ENCODE measurements at places on chromosomes 6 and 20.

GRCh38 chr20:63659370-63659769, 1.3 kb downstream of the RTEL1 start:
- no peak for DNase-seq

GRCh38 chr6:117118490-117118889, 146.9 kb upstream of the VGLL2 start:
- no peak for DNase-seq

- peak; percentile 86 for DNase-seq
Measured at GRCh38 chr6:73585566-73586415, 65.0 kb upstream of the EEF1A1 start.

- no peak for DNase-seq
Measured at GRCh38 chr6:118591897-118592296, 43.8 kb downstream of the PLN start.

- no peak for DNase-seq
Measured at GRCh38 chr6:44009425-44010321, 117.6 kb downstream of the MRPL14 start.

- DNase-seq: no peak
Measured at GRCh38 chr6:111898452-111898851, 25.2 kb upstream of the FYN start.

DNA sequence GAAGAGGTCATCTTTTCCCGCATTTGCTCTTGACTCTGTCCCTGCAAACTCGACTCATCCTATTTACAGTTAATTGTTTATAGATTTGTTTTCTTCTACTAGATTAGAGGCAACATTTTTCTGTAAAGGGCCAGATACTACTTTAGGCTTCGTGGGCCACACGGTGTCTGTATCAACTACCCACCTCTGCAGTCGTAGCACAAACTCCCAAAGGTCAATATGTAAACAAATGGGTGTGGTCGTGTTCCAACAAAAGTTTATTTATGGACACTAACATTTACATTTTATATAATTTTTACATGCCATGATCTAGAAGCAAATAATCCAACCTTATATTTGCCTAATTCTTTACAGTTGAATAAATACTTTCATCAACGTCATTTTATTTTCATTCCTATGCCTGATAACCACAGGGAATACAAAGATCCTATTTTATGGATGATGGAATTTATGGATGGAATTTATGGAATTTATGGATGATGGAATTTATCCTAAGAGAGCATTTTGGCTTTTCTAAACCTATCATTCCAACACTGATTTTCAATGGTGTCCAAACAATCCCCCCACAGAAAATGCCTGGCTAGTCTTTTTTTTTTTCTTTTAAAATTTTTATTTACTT, 232.8 kb downstream of the MYLK4 start:
- DNase-seq: no peak

DNA sequence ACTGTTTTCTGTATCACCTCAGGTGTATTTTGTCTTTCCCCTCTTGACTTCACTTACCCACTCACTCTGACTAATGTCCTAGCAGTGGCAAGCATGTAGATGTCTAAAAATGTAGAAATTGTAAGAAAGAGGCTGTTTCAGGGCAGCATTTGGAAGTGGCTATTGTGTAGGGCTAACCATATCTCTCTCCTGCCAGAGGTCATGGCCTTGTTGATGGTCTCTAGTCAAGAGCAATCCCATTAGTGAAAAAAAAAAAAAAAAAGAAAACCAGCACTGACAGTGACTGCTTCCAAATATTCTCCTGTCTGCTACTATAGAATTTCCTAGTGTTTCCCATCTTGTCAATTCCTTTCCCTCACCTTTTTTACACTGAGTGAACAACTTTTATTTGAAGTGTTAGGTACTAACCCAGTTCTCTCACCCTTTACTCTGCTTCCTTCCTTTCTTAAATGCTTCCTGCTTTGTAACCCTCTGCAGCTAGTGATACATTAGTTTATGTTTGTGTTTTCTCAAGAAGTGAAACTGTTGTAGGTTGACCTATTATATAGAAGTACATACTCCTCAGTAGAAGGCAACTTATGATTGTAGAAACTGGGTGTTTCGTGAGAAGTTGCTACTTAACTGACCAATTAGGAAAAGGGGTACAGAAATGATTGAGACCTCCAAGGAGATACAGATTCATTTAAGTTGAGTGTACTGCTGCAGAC, 174.1 kb upstream of the PTPRK start:
- DNase-seq: no peak

DNA sequence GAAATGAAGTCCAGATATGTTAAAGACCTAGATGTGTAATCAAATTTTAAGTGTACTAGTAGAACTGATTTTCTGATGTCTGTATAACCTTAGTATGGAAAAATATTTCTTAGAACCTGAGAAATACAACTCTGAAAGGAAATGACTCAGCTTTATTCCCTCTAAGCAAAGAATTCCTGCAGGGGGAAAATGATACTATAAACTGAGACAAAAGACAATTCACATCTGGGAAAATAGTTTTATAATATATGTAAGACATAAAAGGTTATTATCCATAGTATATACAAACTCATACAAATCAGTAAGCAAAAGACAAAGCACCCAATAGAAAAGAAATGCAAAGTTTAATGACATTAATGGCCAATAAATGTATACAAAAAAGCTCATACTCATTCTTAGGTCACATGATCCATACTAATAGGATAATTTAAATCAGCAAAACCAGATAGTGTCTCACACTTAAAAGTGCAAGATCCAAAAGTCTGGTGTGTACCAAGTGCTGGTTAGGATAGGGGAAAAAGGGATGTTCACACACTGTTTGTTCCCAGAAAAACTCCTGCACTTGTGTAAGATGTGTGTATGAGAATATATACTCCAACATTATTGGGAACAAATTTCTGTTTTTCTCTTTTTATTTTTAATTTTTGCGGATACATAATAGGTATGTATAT, 22.6 kb downstream of the RNF217 start:
- DNase-seq: peak; percentile 56

GRCh38 chr6:139572001-139572400, 197.6 kb upstream of the CITED2 start:
- DNase-seq: no peak

DNA sequence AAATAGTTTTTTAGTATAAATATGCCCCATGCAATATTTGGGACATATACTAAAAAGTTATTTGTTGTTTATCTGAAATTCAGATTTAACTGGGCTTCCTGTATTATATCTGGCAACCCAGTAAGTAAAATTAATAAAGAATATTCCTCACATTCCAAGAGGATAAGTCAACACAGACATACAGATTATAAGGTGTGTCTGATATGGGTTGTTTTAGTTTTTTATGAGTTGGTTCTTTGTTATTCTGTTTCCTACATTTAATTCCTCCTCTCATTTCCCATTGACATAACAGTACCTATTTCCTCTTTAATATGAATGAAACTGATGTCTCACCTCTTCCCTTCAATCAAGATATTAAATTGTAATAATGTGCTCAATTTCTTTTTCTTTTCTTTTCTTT, 1.7 kb upstream of the PLA2G7 start:
- no peak for DNase-seq

DNA sequence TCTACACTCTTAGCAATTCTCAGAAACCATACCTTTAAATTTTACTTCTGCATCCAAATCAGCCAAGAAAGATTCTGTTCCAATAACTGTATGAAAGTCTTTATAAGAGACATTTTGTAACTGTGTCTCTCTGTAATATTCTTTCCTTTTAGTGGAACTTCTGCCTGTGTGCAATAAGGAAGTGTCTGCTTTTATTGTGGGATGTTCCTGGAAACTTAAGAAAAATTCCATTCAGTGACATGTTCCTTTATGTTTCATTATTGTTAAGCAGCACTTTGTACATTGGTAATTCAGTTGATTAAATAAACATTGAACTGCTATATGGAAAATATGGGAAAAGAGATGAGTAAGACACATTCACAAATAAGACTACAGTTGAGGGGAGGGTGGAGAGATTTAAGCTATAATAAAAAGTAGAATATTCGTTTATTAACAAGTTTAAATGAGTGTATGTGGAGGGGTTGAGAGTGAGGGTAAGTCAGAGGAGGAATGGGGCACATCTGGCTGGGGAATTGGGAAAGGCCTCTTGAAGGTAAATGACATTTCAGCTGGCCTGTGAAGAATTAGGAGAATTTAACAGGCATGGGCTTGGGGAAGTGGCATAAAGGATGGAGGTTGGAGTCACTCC, 11.9 kb downstream of the NUS1 start:
- no peak for DNase-seq

DNA sequence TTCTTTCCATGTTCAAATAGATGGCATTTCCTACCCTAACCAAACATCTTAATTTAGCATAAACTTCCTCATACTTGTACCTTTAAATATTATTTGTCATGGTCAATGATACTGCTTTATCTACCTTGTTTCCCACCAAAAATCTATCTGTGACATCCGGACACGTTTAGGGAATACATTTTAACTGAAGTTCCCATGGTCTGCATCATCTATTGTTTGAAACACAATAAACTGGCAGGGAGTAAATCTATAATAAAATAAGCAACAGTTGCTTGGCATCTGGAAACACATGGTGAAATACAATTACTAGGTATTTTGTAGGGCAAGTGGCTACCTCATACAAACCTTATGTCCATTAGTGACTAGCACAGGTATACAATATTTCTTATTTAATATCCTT, 289.1 kb downstream of the GJA1 start:
- DNase-seq: no peak

DNA sequence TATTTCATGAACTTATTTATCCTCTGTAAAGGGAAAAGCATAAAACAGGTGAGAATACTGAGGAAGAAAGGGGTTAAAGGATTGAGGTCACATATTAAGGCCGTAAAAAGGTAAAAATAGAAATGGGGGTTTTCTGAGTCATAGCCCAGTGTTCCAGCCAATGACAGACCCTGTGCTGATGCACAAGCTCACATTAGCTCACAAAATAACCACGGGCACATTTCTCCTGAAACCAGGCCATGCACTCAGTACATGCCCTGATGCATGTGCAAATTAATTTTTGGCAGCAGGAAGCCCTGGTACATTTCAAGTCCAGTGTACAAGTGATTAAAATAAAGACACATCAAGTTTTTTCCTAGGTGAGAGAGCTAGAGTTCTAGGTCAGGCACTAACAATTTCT, 194.4 kb downstream of the TMEM200A start:
- DNase-seq: no peak

DNA sequence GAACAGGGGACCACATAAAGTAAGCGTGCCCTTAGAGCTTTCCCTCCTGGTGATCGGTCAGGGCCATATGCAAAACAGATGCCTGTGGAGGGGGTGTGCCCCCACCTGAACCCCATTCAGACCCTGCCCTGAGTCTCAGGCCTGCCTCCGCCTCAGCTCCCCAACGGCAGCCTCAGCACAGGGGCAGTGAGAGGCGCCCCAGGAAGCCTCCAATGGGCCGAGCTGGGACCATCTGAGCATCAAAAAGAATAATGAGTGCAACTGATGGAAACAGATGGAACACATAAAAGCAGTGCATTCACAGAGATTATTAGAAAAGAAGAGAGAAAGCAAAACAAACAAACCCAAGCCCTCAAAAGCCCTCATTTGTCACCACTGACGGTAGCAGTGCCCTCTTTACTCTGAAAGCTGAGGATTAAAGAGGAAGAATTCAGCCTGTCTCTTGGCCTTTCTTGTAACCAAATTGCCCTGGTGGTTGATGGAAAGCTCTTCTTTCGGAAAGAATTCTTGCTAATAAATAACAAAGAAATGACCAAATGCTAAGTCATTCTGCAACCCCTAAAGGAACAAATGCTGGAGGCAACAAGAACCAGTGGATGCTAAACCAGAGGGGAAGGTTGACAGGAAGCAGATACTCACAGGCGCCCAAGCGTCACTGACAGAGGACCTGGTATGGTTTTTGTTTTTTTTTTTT, 6.8 kb downstream of the ADISSP start:
- no peak for DNase-seq

DNA sequence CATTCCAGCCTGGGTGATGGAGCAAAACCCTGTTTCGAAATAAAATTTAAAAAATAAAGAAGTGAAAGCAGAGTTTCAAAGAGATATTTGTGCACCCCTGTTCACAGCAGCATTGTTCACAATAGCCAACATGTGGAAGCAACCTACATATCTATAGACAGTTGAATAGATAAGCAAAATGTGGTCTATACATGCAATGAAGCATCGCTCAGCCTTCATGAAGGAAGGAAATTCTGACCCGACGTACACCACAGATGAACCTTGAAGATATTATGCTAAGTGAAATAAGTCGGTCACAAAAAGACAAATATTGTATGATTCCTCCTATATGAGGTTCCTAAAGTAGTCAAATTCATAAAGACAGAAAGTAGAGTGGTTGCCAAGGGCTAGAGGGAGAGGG, 6.5 kb upstream of the NCOA6 start:
- no peak for DNase-seq

GRCh38 chr6:137875058-137875520, 8.0 kb downstream of the TNFAIP3 start:
- no peak for DNase-seq

GRCh38 chr6:45474376-45474775, 96.6 kb upstream of the SUPT3H start:
- DNase-seq: no peak

DNA sequence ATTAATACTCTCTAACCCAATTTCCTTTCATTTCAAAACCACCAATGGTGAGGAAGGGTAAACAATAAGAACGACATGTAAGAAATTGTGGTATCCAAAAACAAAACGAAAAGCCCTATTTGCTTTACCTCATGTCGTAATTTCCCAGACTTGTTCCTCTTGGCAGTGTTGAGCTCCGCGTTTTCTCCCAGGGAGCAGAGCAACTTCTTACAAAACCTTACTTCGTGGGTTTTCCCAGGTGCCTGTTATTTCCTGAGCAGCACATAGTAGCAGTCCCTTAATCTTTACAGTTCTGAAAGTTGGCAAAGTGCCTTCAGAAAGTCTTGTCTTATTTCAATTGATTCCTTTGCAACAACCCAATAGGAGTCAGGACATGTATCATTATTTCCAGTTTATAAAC, 207.9 kb upstream of the MARCKS start:
- peak; percentile 74 for DNase-seq

- DNase-seq: peak; percentile 26
Measured at GRCh38 chr20:13333793-13334192, 112.7 kb downstream of the ISM1 start.

- DNase-seq: no peak
Measured at GRCh38 chr6:108039681-108040080, 34.9 kb downstream of the OSTM1 start.

DNA sequence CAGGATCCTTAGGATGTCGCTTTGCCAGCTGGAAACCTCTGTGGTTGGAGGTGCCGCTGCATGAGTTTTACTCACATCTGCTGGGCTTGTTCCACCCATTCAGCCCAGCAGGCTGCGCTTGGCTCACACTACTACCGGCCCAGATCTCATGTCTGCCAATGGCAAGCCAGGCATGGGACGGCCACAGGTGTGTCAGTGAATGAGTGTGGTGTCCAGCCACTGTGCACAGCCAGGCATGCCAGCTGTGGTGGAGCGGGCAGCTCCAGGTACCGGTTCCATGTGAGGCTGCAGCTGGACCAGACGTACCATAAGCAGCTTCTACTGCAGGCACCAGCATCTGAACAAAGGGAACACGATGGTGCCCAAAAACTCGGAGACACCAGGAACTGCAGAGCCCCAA, 33.1 kb upstream of the ASF1A start:
- no peak for DNase-seq

GRCh38 chr6:56860475-56860874, 94.4 kb upstream of the BEND6 start:
- peak; percentile 44 for DNase-seq

- no peak for DNase-seq
Measured at GRCh38 chr6:145204301-145204700, 531.0 kb downstream of the EPM2A start.
